ENCODE measurements at places on chromosomes 7 and 10.

- DNase-seq, result no peak
Measured at GRCh38 chr10:78779339-78779955, 289.3 kb upstream of the ZMIZ1 start.

GRCh38 chr7:124635416-124635815, 130.2 kb downstream of the GPR37 start:
- no peak for DNase-seq

DNA sequence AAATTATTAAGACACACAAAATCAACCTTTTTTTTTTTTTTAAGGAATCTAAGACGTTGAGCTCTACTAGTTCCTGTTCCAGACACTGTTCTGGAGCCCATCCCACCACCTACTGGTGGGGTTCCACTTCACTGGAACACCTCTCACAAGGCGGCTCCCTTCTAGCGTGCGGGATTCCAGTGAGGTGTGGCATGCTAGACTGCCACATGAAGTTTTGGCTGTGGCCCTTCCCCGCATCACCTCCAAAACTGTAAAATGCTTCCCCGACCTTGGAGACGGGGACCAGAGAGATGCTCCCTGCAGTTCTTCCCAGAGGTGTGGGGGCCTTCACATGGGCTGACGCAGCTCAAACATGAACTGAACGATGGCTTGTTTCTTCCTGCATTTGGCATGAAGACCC, 12.6 kb downstream of the FAM53B start:
- no peak for DNase-seq

DNA sequence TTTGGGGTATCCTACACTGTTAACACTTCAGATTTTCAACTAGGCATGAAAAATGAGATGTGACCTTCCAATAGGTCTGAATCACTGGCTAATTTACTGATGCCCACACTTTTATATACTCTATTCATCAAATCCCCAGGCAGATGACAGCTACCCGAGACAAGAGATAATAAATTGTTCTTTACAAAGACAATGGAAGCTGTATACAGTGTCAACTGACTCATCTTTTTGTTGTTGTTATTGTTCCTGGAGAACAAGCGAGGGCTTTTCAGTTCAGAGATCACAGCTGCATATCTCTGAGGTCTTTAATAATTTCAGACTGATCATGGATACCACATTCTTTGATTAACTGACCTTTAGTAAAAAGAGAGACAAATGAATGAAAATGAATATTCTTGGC, 228.9 kb downstream of the SDHAF3 start:
- no peak for DNase-seq

DNA sequence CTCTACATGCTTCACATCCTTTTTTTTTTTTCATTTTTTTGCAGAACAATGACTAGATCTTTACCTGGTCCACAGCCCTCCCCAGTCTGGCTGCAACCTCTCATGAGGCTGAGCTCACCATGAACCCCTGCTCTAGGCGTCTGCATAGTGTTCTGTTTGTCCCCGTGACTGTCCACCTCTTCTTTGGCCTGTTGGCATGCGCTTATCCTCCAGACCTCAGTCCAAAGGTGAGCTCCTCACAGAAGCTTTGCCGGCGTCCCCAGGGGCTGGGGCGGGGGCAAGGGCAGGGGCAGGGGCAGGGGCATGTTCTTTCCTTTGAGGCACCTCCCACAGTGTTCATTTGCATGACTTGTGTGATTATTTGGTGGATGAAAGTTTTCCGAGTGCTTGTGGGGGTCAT, 218.4 kb upstream of the ZNF32 start:
- no peak for DNase-seq

DNA sequence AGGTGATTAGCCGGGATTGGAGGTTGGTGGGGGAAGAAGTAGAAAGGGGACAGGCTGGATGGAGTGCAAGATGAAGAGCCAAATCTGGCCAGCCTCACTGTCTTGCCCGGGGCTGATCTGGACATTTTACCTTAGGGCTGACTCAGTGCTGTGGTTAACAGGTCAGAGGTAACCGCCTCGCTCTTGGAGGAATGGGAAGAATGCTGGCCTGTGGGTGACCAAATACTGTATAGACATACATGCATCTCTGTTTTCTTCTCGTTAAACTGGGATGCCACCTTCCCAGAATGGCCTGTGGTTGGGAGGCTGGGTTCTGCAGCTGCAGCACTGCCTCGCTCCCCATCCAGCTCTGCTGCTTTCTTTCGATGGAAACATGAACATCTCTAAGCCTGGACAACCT, 120.0 kb downstream of the SEC23IP start:
- DNase-seq, result no peak

- no peak for DNase-seq
Measured at GRCh38 chr7:149432121-149432691, 28.7 kb downstream of the ZNF777 start.

- DNase-seq, result no peak
Measured at GRCh38 chr7:142602756-142603155, 146.5 kb upstream of the PRSS1 start.

GRCh38 chr7:24913801-24914464, 66.0 kb downstream of the OSBPL3 start:
- DNase-seq, result no peak

- DNase-seq, result no peak
Measured at GRCh38 chr10:113947184-113948041, 93.0 kb downstream of the NHLRC2 start.

DNA sequence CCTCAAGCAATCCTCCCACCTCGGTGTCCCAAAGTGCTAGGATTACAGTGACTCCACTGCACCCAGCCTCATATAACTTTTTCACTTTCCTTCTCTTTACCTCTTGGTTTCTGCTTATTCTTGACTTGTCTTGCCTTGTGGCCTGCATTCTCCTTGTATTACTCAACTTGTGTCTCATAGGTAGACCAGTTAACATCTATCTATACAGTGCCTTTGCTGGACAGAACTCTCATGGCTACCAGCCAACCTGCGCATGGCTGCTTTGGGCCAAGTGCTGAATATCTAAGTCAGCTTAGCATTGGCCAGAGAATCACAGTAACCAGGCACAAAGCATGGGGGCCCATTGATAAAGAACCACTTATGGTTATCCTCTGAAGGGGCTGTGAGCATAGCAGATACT, 42.6 kb upstream of the ZNRF2 start:
- no peak for DNase-seq

DNA sequence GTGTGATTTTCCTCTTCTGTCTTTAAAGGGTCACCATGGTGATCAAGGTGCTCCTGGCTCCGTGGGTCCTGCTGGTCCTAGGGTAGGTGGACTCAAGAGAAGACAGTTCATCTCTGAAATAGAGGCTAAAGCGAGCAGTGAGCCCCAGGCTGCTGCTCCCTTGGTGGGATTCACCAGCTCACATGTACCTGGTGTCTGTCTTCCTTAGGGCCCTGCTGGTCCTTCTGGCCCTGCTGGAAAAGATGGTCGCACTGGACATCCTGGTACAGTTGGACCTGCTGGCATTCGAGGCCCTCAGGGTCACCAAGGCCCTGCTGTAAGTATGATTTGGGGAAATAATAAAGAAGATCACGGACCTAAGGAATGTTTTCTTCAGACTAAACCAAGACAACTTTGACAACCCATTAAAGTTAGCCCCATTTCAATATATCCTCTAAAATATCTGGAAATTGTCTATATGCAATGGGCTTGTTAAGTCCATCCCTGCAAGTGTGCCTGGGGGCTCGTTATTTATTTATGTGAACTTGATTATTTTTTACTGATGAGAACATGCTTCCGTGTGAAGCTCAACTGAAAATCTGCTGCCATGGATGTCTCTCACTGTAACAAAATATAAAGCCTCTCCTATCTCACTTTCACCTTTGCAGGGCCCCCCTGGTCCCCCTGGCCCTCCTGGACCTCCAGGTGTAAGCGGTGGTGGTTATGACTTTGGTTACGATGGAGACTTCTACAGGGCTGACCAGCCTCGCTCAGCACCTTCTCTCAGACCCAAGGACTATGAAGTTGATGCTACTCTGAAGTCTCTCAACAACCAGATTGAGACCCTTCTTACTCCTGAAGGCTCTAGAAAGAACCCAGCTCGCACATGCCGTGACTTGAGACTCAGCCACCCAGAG, 32.5 kb downstream of the COL1A2 start:
- no peak for DNase-seq

- DNase-seq, result peak; percentile 43
Measured at GRCh38 chr10:63976538-63976937, 455.3 kb downstream of the REEP3 start.

DNA sequence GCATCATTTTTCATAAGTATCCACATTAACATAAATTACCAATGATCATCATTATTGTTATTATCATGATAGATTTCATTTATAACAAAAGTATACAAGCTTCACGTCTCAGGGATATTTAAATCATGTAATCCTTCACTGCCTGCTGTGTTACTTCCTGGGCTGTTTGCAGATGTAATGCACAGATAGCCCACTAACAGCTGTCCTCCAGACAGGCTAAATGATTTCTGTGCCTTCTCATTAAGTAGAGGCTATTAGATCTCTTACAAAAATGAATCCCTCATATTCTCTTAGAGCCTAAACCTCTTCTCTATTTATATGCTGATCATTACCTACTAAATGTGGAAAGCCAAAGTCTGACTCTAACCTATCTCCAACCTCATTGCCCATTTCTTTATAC, 9.3 kb downstream of the PCLO start:
- DNase-seq, result no peak

- DNase-seq, result no peak
Measured at GRCh38 chr10:101903827-101904550, 60.4 kb upstream of the KCNIP2 start.

- peak; percentile 35 for DNase-seq
Measured at GRCh38 chr10:22086730-22087401, 83.3 kb upstream of the DNAJC1 start.

DNA sequence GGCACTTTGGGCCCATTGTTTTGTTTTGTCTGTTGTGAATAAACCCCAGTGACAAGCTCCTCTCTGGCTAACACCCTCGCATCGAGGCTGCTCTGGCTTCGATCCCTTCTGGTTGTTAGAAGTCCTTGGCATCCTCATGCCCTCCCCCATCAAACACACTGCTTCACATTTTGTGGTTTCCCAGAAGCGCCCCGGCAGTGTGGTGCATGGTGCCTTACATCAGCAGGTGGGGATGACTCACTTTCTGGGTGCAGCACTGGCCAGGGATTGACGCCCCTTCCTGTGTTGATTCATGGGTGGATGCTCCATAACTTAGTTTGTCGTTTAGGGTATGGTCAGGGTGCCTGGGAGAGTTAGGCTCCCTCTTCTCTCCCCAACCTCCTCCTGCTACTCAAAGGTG, 51.4 kb downstream of the PLPP4 start:
- peak; percentile 54 for DNase-seq

DNA sequence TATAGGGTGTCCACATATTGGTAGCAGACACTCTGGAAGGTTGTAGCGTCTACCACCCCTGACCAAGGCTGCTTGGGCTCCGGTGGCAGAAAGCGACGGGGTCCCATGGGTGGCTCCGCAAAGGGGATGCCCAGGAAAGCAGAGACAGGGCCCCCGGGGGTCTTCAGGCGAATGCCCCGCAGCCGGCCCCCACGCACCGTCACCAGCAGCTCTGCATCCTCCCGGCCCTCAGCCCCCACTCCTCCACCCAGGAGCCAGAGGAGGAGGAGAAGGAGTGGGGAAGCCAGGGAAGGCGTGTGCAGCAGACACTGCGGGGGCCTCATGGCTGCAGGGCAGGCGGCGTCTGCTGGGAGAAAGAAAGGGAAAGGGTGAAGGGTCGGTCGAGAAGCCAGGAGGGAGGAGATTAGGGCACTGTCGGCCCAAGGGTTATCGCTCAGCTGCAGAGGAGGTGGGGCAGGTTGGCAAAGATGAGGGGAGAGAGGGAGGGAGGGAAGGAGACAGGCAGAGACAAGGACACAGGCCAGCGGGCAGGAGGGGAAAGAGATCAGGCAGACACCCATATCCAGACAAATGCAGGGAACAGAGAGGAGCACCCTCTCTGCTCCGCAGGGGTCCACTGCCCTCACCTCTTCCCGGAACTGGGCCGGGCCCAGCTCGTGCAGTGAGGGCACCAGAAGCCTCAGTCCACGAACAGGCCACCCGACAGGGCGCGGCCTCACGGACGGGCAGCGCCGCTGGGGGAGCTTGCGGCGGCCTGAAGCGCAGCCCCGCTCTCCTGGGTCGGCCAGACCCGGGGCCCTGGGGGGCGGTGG, 1.6 kb downstream of the ACHE start:
- no peak for DNase-seq

- DNase-seq, result peak; percentile 99
Measured at GRCh38 chr7:127667017-127667670, 15.2 kb downstream of the SND1 start.

DNA sequence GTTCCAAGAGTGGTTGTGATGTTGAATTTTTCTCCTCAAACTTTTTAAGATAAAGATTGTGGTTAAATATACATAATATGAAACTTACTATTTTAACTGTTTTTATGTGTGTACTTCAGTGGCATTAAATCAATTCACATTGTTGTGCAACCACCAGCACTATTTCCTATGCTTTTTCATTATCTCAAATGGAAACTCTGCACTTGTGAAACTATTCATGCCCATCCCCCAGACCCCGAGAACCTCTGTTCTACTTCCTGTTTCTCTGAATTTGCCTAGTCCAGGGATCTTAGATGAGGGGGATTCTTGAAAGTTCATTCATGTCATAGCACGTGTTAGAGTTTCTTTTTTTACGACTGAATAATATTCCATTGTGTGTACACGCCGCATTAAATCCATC, 67.0 kb downstream of the WDR37 start:
- DNase-seq, result no peak

DNA sequence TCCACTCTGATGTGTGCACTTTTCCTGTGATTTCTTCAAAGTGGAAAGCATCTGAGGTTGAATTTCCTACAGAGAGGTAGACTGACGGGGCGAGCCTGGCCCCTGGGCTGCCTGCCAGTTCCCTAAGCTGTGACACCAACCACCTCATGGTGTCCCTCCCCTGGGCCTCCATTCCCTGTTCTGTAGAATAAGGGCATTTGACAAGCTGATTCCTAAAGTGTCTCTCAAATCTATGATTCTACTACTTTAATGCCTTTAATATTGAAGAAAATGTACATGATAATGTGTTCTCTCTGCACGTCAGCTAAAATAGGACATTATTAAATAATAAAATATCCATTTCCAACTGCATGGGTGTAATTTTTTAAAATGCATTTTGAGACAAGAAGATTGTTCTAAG, 105.1 kb downstream of the SEC61G start:
- no peak for DNase-seq

- peak; percentile 50 for DNase-seq
Measured at GRCh38 chr10:124992462-124993344, 50.8 kb downstream of the ZRANB1 start.

- DNase-seq, result no peak
Measured at GRCh38 chr7:78206769-78207168, 408.2 kb downstream of the PHTF2 start.
